Thoracic aorta (tissue), 2 donors: ENCODE measurements at places on chromosomes 6 and 20.

- no peaks in the 10 kb centered on the region for H3K36me3 ChIP-seq
- H3K27me3 ChIP-seq = no peaks in the 10 kb centered on the region
- H3K4me3 ChIP-seq = no peak overlapping the region
Measured at GRCh38 chr6:32785781-32786533, 22.6 kb upstream of the HLA-DQB2 start.

GRCh38 chr6:101296169-101296960 lies 97.1 kb upstream of the GRIK2 start:
- no peaks in the 10 kb centered on the region for H3K36me3 ChIP-seq
- no peak overlapping the region for H3K4me3 ChIP-seq
- H3K27me3 ChIP-seq = no peaks in the 10 kb centered on the region

DNA sequence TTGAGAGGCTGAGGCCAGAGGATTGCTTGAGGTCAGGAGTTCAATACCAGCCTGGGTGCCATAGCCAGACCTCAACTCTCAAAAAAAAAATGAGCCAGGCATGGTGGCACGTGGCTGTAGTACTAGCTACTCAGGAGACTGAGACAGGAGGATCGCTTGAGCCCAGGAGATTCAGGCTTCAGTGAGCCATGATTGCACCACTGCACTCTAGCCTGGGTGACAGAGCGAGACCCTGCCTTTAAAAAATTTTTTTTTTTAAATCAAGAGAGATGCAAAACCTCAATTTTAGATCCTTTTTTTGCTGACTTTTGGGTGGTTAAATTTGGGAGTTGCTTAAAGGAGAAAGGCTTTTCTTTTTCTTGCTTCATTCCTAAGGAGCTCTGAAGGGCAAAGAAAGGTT lies 70.9 kb downstream of the DHX35 start:
- H3K27ac ChIP-seq = no peak overlapping the region
- H3K4me1 ChIP-seq = no peaks in the 10 kb centered on the region
- peaks cover 37% of the 10 kb centered on the region for H3K36me3 ChIP-seq
- DNase-seq = no peak

DNA sequence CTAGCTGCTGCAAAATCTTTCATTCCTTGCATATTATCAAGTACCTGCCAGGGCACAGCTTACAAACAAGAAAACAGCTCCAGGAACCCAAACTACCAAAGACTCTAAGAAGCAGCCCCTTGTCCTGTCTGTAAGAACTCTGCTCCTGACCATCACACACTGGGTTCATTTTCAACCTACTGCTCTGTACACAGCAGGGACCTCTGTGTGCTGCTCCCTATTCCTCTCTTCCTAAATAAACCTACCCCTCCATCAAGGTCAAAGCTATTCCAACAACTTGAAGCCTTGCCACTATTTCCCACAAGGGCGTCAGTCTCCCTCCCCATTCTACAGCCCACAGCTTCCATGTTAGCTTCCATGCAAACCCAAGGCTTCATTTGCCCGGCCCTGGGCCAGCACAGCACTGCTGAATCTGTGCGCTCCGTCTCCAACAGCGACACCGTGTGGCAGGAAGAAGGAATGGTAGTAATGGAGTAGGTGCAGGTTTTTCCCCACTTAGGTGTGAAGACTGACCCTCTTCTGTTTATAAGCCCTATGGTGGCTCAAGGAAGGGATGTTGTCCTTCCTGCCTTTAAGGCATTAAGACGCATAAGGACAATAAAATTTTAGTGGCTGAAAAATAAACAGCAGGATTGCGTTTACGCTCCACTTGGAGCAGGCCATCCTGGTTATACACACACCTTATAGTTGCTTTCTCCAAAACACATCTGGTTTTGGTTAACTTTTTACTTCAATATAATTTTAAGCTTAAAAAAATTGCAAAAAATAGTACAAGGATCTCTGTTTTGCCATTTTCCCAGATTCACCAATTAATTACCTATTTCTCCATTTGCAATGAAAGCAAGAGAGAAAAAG lies 115.2 kb upstream of the NXT1 start:
- DNase-seq = no peak
- no peaks in the 10 kb centered on the region for H3K36me3 ChIP-seq
- H3K27ac ChIP-seq = no peak overlapping the region
- no peaks in the 10 kb centered on the region for H3K4me1 ChIP-seq
- H3K4me3 ChIP-seq = no peak overlapping the region
- no peaks in the 10 kb centered on the region for H3K27me3 ChIP-seq

DNA sequence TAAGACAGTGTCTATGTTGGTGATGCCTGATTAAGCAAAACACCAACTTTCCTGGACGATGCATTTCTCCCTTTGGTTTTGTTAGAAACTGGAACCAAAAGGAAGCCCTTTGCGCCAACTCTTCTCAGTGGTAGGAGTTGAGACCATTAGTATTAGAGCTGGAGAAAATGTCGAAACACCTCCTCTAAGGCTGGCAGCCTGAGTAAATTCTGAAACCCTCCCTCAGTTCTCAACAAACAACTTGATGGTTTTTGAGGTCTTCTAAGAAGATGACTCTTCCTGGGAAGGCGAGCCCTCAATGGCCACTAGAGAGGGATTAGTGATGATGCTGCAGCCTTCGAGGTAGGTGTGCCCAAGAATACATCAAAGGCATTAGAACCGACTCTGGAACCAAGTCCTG lies 78.4 kb upstream of the CCN6 start:
- no peak overlapping the region for H3K4me3 ChIP-seq
- peaks cover 5% of the 10 kb centered on the region for H3K4me1 ChIP-seq
- H3K36me3 ChIP-seq = no peaks in the 10 kb centered on the region
- H3K27me3 ChIP-seq = no peaks in the 10 kb centered on the region
- no peak for DNase-seq
- no peak overlapping the region for H3K27ac ChIP-seq

- no peak for DNase-seq
- H3K4me1 ChIP-seq = no peaks in the 10 kb centered on the region
- no peak overlapping the region for H3K27ac ChIP-seq
- no peak overlapping the region for H3K4me3 ChIP-seq
Measured at GRCh38 chr6:129959358-129959930, 58.9 kb upstream of the L3MBTL3 start.
